Right atrium auricular region (tissue), 2 donors: ENCODE measurements at places on chromosomes 12 and 14. TPM values are rescaled to one million over a fixed set of nuclear protein-coding genes. Genes with fewer than 3 reads are reported as not detected.

The SUDS3 gene
- total RNA-seq: 30.2 TPM

The MMP19 gene
- 5.0 TPM for total RNA-seq

The SPRING1 gene
- total RNA-seq: 12.0 TPM

The GALNT8 gene
- total RNA-seq: 2.0 TPM

The SMOC1 gene
- 18.6 TPM for total RNA-seq

The A2ML1 gene
- not detected for total RNA-seq

The MIPOL1 gene
- total RNA-seq: 6.2 TPM

The KRT77 gene
- total RNA-seq: not detected

The SLC10A1 gene
- not detected for total RNA-seq

The STRAP gene
- total RNA-seq: 77.1 TPM

The SPTB gene
- 102 TPM for total RNA-seq

The HOXC9 gene
- total RNA-seq: not detected

The TCL1B gene
- total RNA-seq: not detected

The ACSM4 gene
- total RNA-seq: not detected

The PROX2 gene
- not detected for total RNA-seq
